Stimulated activated CD8-positive, alpha-beta memory T cell treated with anti-CD3 and anti-CD28 coated beads, Interleukin-7, amount 100 ng/mL, for 1 hour (primary cell): ENCODE measurements at places on chromosomes 3 and 15.

DNA sequence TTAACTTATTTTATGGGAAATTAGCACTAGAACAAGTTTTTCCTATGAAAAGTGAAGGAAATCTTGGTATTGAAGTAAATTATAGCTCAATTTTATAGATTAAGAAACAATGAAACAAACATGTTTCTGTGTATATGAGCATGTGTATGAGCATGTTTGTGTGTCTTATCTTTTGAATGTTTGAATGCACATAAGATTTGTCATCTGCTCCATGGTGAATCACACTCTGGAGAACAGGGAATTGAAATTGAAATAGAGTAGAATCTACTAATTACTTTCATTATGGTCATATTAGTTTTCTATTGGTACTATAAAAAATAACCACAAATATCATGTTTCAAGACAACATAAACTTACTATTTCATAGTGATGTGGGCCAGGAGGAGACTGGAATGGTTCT is 646.6 kb downstream of the OTOL1 start:
- DNase-seq: no peak

GRCh38 chr15:59116141-59116540 is 11.2 kb downstream of the CCNB2 start:
- no peak for DNase-seq

GRCh38 chr3:126522363-126522788 is 1.6 kb upstream of the CHST13 start:
- peak; percentile 14 for DNase-seq

DNA sequence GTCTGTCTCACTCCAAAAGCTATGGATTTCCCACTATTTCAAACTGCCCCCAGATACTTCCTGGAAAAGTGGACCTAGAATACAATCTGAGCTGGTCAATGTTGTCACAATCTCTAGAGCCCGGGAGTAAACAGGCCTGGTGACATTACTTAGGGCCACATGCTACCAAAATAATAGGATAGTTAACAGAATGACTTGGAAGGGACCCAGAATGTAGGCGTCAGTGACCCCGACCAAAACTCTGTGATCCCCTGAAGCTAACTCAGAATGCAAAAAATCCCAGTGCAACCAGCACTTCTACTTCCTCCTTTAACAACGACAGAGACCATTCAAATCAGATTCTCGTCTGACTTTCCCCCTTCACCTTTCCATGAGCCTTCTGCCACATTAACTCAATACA is 51.5 kb upstream of the CDV3 start:
- DNase-seq: no peak

- no peak for DNase-seq
Observed at GRCh38 chr3:23785097-23785645, 20.6 kb upstream of the UBE2E1 start.

DNA sequence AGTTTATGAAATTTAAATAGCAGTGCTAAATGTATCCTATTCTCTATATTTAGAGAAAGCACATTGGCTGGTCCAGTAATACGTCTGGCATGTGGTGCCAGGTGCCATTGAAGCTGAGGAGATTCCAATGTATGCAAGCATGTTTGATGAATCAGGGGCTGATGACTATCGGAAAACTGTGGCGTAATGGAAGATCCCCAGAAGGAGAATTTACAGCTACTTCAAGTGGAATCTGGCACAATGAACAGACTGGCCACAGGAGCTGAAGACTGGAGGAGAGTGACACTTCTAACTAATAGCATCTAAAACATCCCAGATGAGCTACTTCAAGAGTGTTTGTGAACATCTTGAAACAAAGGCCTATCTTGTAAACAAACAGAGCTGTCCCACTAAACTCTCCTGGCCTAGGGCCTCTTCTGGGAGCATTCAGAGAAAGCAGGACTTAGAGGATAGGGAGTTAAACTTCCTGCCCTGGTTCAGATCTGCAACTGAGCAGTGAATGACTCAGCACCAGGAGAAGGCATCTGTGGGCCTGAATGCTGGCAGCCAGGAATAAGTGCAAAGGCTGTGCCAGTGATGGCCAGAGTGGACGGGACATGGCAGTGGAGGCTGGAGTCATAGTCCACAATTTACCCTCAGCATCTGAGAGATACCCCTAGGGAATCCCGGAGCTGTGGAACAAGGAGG is 15.2 kb upstream of the ACTC1 start:
- no peak for DNase-seq

DNA sequence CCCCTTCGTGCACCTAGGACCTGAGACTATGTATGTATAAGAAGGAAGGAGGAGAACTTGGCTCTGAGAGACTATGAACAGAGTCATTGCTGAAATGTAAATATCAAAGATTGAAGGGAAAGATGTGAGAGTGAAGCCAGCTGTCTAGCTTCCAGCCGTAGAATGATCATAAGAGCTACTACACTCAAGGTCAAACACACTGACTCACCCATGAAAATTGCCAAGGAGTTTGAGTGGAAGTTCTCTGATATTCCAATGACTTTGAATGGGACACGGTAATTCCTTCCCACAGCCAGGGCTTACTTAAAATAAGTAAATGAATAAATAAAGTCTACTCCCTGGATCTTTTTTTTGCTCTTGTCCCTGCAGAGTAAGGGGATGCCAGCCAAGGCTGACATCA is 398.9 kb upstream of the TPRG1 start:
- no peak for DNase-seq

DNA sequence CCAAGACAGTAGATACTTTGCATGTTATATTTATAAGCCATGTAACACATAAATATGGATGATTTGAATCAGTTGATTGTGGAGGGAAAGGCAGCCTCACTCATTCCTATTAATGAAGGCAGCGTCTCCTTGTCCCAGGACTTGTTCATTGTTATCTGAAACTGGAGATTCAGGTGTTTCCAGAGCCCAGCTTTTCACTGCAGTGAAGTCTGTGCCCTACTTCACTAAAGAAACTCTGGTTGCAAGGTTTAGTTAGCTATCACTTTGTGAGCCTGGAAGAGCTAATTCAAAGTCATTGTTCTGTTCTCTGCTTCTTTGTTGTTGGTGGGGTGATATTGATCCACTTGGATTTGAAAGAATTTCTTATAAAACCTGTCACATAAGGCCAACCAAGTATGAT is 9.8 kb downstream of the NR2C2 start:
- no peak for DNase-seq

DNA sequence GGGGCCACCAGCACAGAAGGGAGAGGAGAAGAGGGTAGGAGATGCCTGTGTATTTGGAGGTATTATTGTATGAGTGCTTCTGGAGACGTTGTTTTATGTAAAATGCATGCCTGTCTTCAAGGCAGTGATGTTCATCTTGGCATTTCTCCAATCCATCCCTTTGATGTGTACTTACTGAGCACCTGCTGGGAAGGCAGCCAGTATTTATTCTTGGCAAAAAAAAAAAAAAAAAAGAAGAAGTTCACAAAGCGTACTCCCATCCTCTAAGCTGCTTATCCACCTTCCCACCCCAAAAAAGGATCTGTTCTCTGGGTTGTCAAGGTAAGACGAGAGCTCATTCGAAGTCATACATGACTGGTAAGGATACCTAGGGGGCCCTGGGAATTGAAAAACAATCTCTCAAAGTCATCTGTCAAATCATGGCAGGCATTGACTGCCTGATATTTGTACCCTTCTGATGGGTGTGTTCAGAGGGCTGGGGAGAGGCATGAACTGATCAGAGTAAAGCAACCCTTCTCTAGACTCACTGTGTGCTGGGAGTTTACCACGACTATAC is 30.0 kb upstream of the SLC6A1 start:
- DNase-seq: no peak

GRCh38 chr3:95240395-95240794 is 1177.5 kb downstream of the NSUN3 start:
- DNase-seq: no peak

DNA sequence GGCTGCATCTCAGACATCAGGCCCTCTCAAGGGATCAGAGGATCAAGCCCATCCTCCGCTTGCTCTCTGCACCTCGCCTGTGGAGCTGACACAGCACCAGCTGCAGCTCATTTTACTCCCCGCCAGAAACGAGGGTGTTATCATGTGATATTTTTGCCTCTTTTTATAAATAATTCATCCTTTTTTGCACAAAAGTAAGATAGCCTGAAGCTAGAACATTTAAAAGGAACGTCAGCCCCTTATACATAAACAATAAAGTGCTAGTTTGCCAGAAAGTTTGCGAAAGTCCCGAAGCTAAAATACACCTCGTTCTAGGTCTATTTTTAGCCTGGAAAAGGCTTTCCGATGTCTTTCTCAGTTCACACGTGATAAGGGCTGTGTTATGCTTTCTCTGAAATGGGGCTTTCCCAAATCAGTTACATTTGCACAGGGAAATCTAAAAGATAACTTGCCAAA is 9.6 kb upstream of the FAM174B start:
- DNase-seq: no peak

DNA sequence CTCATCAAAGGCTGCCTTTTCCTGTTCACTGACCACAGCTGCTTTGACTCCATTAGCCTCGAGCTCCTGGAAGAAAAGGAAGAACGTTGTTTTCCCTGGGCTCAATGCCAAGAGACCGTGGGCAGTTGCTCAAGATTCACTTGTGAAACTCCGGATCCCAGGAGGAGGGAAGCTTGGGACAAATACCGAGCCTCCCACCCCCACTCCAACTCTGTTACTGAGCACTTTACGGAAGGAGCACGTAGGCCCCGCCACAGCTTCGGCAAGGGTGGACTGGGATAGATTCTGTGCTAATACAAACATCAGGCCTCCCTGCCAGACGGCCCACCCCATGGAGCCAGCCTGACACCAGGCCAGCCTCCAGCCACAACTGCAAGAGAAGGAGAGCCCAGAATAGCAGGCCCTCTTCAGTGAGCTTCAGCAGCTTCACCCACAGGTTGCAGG is 10.8 kb upstream of the FANCD2 start:
- no peak for DNase-seq

GRCh38 chr3:183153210-183153950 is 9.2 kb downstream of the LAMP3 start:
- DNase-seq: no peak

DNA sequence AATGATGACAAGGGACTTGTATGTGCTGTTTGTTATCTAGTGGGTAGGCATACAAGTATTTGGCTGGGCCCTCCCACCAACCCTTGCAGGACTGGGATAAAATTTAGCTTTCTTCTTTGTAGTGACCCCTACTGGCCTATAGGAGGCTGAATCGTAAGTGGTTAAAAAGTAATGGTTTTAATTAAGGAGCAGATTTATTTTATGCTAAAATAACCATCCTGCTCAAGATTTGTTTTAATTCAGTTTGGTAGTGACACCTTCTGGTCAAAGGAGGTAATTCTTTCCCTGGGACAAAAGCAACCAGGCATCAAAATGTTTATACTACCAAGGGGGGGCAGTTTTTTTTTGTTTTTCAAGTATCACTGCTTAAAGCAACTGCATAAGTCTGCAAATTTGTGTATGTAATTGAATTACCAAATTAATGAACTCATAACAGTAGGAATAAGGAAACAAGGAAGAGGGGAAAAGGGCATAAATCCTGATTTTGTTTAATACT is 70.7 kb downstream of the TOP2B start:
- no peak for DNase-seq

DNA sequence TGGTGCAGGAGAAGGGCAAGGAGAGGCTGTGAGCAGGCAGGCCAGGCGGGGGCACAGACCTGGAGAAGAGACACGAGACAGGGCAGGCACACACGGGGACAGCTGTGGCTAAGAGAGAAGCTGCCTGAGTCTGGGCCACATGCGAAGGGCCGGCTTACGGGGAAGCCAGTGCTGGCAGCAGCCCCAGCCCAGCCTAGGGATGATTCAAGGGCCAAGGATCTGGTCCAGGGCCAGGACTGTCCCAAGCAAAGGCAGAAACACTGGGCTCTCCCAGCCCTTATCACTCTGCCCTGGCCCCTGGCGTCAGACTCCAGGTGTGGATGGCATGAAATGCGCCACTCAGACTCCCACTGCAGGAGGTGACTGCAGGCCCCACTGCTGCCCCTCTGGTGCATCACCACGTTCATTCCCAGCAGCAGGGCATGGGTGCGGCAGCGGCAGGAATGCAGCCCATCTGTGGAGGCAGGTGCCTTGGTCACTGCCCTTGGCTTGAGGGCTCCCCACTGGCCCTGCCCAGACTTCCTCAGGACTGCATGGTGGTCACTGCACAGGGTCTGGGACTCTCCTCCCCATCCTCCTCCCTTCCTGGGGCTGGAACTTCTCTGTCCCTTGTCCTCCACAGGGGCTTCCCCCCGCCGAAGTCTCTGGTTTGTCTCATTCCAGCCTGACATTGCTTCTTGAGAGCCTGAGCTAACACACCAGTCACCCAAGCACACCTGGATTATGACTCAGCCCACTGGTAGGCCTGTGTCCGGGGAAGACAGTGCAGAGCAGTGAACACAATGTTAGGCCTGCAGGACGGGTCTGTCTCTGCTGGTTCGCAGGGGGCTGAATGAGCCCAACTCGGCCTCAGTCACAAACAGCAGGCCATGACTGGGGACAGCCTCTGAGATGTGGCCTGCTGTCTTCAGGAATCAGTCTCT is 69.3 kb downstream of the TBC1D2B start:
- no peak for DNase-seq

DNA sequence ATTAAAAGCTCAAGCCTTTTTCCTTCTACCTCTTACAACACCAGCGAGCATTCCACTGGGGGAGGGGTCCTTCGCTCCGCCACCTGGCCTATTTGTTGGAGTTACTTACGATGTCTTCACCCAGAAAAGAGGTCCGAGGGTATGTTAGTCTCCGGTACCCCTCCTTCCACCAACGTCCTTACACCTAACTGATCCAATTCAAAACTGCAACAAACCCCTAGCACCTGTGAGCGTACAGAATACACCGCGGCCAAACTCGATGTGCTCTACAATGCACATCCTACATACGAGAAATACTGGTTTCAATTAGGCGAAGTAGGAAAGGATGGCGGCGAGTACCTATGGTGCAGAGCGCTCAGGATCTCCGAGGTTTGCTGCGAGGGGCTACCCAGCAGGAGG is 944 bp downstream of the SLITRK3 start:
- DNase-seq: no peak

DNA sequence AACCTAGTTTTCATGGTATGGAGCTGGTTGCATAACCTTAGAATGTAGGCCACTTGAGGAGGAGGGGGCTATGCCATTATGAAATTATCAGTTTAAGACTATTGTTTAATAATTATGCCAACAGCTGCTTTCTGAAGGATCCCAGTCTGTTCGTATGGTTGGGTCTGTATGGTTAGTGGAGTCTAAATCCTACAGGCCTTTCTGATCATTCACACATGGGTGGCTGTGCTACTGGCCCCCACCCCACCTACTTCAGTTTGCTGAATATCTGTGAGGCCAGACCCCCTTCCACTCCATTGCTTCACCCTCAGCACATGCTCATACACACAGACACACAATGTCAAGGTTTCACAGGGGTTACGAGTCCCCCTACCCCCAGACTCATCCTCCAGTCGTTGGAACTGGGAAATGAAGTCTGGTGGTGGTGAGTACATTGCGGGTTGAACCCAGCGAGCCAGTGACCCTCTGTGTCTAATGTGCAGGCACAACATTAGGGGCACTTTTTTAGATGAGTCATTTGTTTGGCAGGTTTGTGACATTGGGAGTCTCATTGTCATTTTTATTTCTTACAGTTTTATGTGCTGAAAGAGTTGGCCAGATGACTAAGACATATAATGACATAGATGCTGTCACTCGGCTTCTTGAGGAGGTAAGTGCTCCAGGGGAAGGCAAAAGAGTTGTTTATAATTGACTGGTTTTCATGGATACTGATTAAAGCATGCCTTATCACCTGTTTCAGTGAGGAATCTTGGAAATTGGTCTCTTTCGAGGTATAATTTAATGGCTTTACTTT is 85.3 kb downstream of the TRAK1 start:
- no peak for DNase-seq

GRCh38 chr3:14876921-14877333 is 58.2 kb downstream of the FGD5 start:
- DNase-seq: no peak
